ENCODE measurements at places on chromosomes 7 and 10.

DNA sequence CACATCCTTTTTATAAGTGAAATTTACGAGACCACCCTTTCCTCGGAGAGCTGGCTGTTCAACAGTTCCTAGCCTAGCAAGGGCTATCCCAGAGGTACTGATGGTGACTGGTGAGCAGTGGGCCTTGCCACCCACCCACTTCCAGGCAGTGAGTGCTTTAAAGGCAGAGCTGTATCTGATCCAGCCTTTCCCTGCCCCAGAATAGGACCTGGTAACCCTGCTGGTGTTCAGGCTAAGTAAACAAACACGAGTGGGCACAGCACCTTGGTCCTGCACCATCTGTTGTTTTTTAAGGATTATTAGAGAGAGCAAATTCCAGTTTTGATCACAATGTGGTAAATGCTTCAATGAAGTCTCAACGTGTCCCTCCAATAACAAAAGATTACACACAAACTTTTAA, 75.7 kb downstream of the COBL start:
- DNase-seq, result no peak

GRCh38 chr7:35749556-35749955, 51.3 kb upstream of the SEPTIN7 start:
- no peak for DNase-seq

- DNase-seq, result no peak
Measured at GRCh38 chr7:91431601-91432000, 167.4 kb downstream of the FZD1 start.

DNA sequence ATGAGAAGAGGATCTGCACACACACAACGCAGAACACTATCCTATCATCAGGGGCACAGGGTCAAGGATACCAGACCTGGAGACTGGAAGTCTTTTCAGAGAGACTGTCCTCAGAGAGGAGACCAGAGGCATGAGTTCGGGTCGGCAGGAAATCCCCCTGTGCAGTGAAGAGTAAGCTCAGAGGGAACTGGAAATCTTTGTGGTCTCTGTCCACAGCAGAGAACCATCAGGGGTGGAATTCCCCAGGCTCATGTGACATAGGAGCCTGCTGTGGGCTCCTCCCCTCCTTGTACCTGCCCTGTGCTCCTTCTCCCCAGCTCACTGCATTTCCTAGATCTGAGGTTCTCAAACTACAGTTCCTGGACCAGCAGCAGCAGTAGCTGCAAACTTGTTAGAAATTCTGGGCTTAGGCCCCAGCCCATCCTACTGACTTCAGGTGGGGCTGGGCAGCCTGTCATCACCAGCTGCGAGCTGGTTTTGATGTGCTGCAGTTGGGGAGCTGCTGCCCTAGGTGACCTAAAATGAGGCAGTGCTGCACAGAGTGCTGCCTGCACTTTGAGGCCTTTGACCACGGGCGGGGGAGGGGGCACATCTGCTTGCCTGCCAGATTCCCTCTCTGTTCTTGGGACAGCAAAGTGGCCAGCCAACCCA, 2.4 kb downstream of the ZMIZ2 start:
- DNase-seq, result no peak

GRCh38 chr7:47284691-47285635, 296.9 kb downstream of the TNS3 start:
- DNase-seq, result no peak

DNA sequence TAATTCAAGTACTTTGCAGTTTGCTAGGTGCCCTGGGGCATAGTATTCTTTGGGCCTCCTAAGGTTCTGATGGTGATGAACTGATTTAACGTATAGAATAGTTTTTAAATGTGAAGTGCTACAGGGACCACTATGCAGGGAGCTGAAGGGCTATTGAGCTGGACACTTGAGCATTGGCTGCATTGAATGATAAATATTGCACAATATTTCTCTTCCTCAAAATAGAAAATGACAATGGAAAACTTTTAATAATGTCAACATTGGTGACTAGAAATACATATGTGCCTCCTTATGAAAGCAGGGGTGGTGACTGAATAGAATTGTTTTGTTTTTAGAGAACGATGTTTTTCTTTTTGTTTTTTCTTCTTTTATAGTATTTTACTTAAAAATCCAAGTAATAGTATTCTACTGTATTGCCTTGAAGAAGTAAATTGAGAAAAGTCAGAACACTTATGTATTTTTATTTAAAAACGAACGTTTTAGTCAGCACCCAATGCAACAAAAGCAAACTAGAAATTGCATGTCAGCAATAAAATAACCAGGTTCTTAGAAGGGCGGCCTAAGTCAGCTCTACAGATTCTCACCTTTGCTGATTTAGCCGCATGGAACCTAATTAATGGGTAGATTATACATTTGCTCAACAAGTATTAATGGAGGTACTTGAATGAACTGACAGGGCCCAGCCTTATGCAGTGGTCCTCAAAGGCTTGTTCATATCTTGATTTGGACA, 244.0 kb upstream of the KLF6 start:
- no peak for DNase-seq

DNA sequence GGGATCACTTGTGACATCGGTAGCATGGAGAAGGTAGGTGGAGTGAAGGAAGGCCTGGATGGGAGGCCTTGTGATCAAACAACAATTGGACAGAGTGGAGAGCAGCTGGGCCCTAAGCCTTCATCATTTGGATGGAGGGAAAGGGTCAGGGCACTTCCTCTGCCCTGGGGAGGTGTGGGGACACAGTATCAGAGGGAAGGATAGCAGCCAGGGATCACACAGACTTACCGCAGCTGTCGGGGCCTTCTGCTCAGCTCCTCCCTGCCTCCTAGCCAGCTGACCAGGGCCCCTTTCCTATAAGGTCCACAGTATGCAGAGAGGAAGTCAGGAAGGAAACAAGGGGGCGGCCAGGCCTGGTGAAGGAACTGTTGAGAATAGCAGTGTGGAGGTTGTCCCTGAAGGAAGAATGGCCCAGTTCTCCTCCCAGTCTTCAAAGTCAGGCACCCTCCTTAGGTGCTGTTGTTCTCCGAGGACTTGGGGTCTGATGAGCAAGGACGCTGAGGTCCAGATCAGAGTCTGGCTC, 62.1 kb downstream of the ABCC2 start:
- no peak for DNase-seq

DNA sequence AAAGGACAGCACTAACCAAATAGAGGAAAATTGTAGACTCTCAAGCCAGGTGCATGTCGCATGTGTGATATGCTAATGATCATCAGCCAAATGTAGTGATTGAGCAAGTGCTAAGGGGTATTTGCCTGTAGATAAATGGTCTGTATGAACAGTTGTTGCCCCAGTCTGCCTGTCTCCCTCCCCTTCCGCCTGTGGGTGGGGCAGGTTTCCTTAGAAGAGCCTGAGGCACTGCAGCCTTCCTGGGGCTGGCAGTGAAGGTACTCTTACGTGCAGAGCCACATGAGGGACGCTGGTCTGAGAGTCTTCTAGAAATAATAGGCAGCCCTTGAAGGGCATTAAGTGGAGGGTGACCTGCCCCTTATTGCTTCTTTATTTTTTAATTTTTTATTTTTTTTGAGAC, 152.1 kb downstream of the SNX10 start:
- no peak for DNase-seq

DNA sequence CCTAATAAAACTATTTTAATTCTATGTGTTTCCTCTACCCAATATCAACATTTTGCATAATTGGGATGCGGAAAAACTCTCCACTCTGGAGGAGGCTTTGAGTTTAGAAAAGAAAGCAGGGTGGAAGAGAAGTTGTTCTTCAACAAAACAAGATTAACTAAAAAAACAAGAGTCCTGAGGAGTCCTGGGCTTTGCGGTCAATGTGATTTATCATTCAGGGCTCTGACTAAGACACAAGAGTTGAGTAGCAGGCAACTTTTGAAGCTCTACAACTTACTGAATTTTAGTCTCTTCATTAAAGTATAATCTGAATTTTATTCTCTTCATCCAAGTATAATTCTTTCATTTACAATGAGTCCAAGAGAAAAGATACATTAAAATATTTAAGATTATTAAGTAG, 18.3 kb upstream of the TMEM26 start:
- no peak for DNase-seq

GRCh38 chr7:41107938-41108448, 594.9 kb downstream of the INHBA start:
- no peak for DNase-seq

GRCh38 chr7:69906283-69906995, 308.2 kb downstream of the AUTS2 start:
- no peak for DNase-seq

GRCh38 chr10:125738206-125738605, 18.7 kb downstream of the EDRF1 start:
- DNase-seq, result no peak

DNA sequence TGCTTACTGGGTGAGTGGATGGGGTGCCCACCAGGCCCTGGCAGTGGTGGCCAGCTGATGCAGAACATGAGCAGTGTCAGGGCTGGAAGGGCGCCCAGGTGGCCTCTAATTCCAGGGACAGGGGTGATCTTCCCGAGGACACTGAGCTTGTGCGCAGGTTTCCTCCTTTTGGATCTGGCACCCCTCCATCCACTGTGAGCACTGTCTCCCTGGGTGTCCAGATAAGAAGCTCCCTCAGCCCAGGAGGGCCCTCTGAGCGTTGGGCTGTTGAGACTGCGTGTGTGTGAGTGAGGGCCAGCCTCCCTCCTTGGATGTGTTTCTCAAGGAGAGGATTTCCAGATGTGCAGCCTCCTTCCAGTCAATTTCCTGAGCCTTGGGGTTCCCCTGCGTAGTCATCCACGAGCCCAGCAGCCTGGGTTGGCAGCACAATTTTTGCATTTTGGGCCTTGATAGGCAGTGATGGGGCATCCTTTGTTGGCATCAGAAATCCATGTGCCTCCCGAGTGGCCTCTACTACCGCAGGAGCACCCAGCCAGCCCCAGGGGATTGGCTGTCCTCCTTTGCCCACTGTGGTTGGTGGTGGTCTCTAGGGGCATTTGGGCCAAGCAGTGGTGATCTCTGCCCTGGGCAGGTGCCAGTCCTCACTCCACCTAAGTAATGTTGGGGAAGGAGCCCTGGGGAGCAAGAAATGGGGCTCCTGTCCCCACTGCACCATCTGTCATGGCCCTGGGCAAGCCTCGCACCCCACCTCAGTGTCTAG, 20.9 kb upstream of the BTBD16 start:
- DNase-seq, result no peak

- no peak for DNase-seq
Measured at GRCh38 chr7:99451936-99452335, 13.2 kb downstream of the CPSF4 start.

DNA sequence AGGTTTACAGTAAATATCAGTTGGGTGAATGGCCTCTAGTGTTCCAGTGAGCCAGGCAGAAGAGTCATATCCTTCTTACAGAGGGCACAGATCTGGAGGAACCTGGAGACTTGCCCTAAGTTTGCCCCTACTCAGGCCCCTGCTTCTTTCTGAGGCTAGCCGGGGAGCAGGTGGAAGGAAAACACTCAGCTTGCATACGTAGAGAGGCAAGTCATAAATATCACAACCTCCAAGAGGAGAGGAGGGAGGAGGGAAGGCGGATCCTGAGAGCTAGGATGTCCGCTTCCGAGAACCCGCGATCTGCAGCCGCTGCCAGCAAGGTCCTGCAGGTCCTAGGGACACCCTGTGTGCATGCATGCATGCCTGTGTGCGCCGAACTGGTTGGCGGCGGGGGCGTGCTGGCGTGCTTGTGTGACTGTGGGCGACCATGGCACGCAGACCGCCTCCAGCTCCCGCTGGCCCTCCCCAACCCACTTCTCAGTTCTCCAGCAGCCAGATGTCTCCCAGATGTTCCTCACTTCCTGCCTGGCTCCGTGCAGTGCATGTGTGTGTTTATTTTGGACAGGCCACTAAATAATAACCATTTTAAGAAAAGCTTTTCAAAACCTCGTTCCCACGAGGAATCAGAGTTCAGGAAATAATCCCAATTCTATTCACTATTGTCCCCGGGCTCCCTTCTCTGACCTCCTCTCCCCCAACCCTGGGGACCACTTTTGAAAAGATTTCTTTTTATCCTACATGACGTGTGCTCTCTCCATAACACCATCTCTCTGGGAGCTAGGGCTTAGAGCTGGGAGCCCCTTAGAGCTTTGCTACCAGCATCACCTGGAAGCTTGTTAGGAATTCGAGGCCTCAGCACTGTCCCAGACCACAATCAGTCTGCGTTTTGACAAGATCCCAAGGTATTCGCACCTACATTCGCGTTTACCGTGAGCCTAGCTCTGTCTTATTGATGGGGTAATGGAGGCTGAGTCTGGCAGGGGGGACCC, 32.4 kb downstream of the UNC5B start:
- DNase-seq, result no peak

DNA sequence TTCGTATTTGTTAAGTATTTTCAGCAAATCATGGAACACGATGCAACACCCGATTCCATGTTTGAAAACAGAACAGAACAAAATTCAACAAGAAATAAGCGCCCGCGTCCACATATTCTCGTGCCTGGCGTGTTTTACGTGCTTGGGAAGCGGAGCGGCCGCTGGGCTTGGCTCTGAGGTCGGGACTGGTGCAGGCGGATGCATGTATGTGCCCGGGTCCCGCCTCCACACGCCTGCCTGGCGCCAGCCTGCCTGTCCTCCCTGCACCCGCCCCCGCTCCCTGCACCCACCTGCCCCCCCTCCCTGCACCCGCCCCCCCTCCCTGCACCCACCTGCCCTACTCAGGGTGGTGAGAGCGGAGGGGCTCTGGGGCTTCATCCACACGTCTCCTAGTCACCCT, 454.5 kb downstream of the DNAJB6 start:
- DNase-seq, result no peak

DNA sequence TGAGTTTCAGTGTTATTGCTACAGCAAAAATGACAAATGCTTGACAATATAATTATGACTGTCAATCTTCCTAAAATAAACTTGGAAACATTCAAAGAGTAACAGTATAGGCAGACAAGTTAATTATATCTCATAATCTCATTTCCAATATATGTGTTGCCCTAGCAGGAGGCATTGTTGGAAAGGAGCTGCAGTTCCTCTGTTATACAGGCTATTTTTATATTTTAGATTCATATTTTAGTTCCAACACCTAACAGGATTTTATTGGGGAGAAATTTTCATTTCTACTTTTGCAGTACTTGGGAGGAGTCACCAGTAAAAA, 19.3 kb downstream of the VOPP1 start:
- no peak for DNase-seq

DNA sequence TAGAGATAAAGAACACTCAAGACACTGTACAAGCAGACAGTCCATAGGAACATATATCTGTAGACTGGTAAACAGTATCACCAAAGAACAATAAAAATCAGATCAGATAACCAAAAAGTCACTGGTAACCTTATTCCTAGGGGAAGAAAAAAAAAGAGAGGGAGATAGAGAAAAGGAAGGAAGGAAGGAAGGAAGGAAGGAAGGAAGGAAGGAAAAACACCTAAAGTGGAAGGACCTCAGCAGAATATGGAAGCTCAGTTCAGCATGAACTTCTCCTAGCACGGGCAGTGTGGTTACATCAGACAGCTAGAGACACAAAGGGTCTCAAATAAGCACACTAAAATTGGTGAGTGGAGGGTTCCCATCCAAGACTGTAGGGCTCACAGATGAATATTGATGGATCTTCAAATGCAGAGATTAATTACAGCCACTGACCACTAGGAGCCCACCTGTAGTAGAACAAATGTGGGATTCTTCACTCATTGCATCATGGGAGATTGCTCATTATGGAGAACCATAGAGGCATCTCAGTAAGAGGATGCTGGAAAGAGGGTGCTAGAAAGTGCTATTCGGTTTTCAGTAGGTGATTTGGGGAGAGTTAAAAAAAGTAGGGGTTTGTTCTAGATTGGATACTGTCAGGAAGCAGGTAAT, 293.4 kb upstream of the C7orf33 start:
- DNase-seq, result no peak

GRCh38 chr10:475709-476454, 213.6 kb downstream of the DIP2C start:
- no peak for DNase-seq

Measured in AG04449 (cell line).